DMS79 treated with DMSO at 0.1 percent for 48 hours (cell line): ENCODE measurements at places on chromosomes 4 and X.

- no peak for DNase-seq
Observed at GRCh38 chr4:180423712-180424057, 1819.5 kb upstream of the TENM3 start.

- DNase-seq, result no peak
Observed at GRCh38 chr4:188993871-188994270, 854.6 kb downstream of the TRIML1 start.

DNA sequence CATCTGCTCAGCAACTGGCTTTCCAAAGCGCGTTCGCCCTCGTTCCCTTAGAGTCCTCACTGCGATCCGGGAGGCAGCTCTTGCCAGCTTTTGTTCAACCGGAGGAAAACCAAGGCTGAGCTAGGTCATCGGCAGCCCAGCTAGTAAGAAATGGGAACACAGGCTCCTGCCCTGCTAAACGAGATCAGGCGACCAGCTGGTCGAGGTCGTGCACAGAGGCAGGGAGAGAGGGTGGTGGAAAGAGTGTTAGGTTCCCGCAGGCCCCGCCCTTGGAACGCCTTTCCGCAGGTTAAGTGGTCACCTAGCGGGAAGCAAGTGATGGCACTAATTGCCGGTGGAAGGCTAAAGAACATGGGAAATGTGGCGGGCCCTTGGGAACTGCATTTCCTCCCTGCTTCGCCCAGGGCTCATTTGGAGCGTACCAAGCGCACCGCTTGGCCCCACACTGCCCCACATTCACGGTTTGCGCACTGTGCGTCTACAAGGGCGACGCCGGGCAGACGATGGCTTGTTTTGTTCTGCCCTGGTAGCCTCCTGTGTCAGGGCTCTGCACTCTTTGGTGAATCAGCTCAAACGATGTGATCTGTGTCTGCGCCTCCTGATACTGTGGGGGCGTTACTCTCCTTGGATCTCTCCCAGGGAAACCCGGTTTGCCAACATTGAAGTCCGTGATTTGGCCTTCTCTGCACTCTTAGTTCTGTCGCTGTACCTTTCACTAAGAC is 7.2 kb upstream of the PRDM8 start:
- no peak for DNase-seq

GRCh38 chrX:24204331-24204730 is 54.8 kb downstream of the ZFX start:
- DNase-seq, result no peak

- DNase-seq, result no peak
Observed at GRCh38 chr4:159105761-159106243, 2.9 kb downstream of the RAPGEF2 start.

DNA sequence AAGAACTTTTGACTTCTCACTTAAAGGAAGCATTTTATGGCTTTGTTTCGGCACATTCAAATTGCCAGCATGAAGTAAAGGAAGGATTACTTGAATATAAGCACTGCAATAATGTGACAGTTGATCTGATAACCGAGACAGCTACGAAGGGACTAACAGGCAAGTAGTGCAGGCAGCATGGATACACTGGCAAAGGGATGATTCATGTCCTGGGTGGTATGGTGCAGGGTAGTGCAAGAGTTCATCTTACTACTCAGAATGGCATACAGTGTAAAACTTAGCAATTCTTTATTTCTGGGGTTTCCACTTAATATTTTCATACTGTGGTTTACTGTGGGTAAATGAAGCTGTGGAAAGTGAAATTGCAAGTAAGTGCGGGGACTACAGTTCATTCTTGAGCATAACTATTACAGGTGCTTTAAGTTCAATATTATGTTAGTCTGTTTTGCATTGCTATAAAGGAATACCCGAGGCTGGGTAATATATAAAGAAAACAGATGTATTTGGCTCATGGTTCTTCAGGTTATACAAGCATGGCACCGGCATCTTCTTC is 611.8 kb downstream of the SPOCK3 start:
- no peak for DNase-seq
